Mesenteric fat pad (tissue), 1 donor: ENCODE measurements at places on chromosomes 3 and 15. TPM values are rescaled to one million over a fixed set of nuclear protein-coding genes. Genes with fewer than 3 reads are reported as not detected.
A peak's percentile ranks its signal among the peaks of the same experiment; 100 is the strongest.

The BTLA gene
- total RNA-seq: 0.64 TPM

DNA sequence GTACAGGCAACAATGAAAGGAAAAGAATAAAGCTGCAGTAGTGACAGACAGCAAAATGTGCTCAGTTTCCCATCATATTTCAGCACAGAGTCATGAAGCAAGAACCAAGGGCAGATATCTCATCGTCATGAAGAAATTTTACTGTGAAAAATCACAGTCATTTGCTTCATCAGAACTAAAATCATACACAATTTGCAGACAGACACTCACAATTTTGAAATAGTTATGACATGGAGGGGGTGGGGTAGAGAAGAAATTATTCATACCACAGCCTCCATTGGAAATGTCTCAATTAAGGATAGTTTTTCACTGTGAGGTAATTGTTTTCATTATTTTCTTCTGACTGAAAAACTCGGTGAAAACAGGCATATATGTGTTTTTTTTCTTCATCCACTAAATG is 78.8 kb upstream of the CNTN3 start:
- DNase-seq: no peak

DNA sequence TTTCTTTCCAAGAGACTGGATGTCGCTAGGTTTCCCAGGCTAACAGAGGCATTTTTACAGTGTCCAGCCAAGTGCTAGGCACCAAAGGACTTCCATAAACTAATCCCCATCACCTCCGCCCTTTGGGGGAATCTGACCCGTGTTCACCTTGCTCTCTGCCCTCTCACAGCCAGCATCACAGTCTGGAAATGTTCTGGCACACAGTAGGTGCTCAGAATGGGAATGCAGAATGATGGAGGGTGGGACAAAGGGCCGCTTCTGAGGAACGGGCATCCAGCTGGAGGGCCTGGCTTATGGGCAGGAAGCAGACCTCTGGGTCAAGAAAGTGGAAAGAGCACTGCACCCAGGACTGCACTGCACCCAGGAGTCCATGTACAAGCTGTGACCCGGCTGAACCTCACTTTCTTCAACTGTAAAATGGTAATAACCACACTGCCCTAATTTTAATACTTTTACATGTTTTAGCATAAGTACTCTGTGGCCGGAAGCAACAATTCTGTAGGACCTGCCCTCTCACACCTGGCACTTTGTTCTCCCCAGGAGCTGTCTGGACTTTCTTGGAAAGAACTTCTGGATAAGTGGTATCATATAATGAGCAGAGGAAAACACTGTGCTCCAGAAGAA is 901 bp upstream of the NMB start:
- peak; percentile 30 for DNase-seq

GRCh38 chr15:57079931-57080620 is 161.6 kb downstream of the TCF12 start:
- no peak for DNase-seq

- DNase-seq: no peak
These were observed 233.3 kb downstream of the RBMS3 start for GRCh38 chr3:29514170-29514569.

GRCh38 chr3:40170395-40170794 is 139.1 kb upstream of the EIF1B start:
- DNase-seq: peak; percentile 30

DNA sequence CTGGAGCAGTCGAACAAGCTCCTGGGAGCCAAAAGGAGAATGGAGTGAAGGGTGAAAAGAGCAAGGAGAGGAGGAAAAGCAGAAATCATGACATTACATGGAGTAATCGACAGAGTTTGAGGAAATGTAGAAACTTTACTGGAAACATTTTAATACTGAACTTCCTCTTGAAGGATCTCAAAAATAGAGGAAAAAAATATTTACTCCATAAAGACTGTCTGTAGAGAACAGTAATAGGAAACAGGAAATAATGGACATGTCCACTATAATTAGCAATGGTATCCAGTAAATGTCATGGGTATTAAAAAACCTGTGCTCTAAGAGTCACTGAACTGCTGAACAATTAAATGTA is 53.0 kb downstream of the TBC1D2B start:
- no peak for DNase-seq

GRCh38 chr3:183324083-183324482 is 71.0 kb downstream of the B3GNT5 start:
- no peak for DNase-seq

- DNase-seq: no peak
These were observed 7.3 kb downstream of the ADAM10 start for GRCh38 chr15:58742022-58742813.

The GPR15 gene
- not detected for total RNA-seq

The SFMBT1 gene
- total RNA-seq: 8.9 TPM

GRCh38 chr15:80780416-80781221 is 1.4 kb downstream of the CEMIP start:
- no peak for DNase-seq

GRCh38 chr3:14900881-14901873 is 46.2 kb upstream of the NR2C2 start:
- DNase-seq: no peak

DNA sequence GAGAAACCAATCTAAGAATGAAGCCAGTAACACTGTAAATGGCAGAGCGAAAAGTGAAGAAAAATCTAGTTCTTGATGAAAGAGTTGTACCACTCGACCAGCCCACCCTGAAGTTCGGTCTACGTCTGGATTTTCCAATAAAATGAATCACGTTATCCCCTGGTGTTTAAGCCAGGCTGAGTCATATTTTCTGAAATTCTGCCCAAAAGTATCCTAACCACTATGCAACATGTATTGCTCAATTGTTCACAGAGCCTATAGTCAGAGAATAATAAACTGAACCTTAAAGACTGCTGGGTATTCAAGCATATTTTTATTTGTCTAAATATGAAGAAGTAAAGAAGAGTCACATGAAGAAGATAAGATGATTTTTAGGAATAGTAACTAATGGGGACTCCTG is 245.7 kb downstream of the FGF12 start:
- DNase-seq: no peak

DNA sequence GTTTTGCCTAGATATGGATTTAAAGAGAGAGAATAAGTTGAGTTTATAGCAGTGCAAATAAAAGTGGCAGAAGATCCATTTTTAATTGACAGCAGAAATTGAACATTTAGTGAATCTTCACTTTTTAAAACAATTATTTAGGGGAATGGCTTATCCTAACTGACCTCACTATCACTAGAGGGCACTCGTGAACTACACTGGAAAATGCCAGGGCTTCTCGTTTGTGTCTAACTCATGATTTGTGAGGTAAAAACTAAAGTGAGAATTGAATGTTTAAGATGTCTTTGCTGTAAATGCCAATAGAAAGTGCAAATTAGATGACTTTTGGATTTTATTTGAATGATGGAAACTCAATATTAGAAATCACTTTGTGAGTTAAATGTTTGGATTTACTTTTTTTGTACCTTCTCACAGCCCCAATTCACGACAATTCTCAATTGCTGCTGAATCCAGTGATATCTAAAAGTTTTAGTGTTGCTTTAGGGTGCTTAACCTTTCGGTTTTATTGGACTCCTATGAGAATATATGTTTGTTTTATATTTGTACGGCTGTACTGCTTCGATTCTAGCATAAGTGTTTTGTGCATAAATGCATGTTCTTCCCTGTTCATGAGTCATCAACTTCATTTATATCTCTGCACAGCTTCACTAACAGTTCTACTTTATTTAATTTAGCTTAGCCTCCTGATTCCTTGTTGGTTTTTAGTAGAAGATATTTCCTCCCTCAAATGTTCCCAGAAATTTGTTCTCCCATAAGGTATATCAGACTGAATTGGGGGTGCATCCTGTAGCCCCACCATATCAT is 462.1 kb downstream of the MFSD1 start:
- DNase-seq: no peak

GRCh38 chr3:134002306-134002705 is 27.4 kb downstream of the SLCO2A1 start:
- no peak for DNase-seq

GRCh38 chr3:171797265-171797679 is 13.0 kb downstream of the PLD1 start:
- no peak for DNase-seq

- DNase-seq: no peak
These were observed 659.9 kb downstream of the SI start for GRCh38 chr3:164418414-164418813.

The SCN11A gene
- total RNA-seq: 0.32 TPM

The KBTBD13 gene
- total RNA-seq: not detected

DNA sequence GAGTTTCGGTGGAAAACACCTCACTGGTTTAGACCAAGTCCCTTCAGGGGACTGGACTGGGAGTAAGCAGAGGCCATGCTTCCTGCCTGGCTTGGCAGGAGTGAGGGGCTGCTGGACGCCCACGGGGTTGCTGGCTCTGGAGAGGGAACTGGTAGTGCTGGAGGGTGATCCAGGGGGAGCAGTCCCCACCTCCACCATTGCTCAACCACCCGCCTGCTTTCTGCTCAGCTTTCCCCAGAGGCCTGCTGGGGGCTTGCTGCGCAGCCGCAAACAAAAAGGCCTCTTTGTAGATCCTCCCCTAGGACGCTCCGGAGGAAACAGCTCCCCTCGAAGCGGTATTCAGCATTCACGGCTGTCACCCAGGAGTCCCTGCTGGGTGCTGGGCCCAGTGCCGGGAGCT is 33.5 kb downstream of the EBLN2 start:
- no peak for DNase-seq

DNA sequence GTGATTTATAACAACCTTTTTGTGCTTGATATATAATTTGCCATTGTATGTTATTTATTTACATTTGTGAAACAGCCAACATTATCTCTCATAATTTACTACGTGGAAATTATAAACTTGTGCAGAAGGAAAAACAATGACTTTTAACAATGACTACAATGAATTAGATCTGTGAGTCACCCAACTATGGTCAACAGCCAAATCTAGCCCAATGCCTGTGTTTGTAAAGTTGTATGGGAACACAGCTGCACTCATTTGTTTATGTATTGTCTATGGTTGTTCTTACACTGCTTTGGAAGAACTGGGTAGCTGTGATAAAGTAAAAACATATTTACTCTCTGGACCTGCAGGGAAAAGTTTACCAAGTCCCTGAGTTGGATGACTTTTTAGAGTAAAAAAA is 110.4 kb downstream of the OTOL1 start:
- no peak for DNase-seq

DNA sequence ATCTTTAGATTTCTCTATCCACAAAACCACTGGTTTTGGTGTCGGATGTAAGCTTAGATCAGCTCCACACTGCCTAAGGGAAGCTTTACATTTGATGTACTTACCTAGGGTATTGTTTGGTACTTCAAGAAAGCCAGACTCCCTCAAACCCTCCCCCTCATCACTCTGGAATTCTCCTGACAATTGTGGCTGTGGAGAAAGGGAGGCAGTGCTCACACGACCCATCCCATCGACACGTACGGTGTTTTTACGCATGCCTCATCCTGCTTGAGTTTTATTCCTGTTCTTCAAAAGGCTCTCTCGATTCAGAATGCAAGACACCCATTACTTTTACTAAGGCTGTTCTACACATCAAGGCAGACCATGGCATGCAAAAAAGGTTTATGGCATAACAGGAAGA is 67.3 kb upstream of the ONECUT1 start:
- DNase-seq: no peak

The STAB1 gene
- 557 TPM for total RNA-seq

- DNase-seq: no peak
These were observed 31.9 kb upstream of the RTP4 start for GRCh38 chr3:187336322-187336721.

DNA sequence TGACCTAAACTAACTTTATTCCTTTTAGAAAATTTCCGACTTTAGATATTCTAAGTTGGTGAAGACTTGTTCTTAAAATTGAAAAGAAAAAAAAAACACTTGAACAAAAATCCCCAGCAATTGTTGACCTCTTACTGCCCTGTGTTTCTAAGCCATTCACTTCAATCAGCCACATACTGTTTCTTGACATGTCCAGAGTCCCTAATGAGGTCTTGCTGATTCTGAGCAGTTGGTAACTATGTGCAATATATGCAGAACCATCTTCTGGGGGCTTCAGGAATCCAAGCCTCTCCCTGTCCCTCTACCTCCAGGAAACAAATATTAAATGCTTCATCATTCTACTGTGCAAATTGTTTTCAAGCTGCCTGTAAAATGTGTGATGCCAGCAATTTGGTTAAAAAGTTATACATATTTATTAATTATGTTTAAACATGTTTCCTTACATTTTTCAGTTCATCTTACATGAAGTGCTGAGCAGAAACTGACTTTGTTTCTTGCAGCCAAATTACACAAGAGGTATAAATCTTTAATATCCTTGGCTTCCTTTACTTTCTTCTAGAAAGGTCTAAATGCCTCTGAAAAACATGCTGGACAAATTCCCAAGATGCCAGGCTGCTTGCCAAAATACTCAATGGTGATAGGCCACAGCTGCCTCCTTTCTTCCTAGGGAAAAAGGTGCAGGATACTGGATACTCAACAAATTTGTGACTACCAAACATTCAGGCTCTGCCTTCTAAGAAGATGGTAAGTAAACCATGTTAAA is 19.8 kb upstream of the GYG1 start:
- no peak for DNase-seq

DNA sequence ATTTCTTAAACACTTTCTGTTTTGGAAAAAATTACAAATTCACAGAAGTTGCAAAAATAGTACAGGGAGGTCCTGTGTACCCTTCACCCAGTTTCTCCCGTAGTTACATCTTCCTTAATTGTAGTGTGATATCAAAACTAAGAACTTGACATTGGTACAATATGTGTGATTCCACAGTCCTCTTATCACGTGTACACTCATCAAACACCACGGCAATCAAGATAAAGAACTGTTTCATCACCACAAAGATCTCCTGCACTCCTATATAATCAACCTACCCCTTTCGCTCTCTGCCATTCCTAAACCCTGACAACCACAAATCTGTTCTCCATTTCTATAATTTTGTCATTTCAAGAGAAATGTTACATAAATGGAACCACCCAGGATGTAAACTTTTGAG is 31.4 kb downstream of the POMGNT2 start:
- no peak for DNase-seq

The SPATA12 gene
- total RNA-seq: not detected

The GPR160 gene
- total RNA-seq: 6.4 TPM

DNA sequence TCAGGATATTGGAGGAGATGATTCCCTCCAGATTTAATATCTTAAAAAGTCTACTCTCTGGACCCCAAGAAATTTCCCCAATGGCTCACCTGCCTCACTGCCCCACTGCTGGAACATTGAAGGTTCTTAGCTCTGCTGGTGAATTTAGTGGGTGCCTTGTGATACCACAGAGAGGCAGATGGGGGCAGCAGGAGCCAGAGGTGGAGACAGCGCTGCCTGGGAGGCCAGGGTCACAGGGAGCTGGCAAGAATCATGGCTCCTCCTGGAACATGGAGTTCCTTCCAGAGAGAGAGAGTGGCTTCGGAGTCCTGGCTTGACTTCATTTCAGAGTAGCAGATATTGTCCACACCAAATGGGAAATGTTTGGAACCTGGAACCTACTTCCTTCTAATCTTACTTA is 263.5 kb upstream of the CFAP20DC start:
- DNase-seq: no peak

The MCF2L2 gene
- 0.16 TPM for total RNA-seq

The FMN1 gene
- total RNA-seq: 37.1 TPM

GRCh38 chr15:63908991-63909390 is 75.2 kb upstream of the HERC1 start:
- DNase-seq: no peak

- no peak for DNase-seq
These were observed 8.3 kb downstream of the IFT122 start for GRCh38 chr3:129448186-129448895.

GRCh38 chr15:36230776-36231175 is 348.6 kb upstream of the CDIN1 start:
- no peak for DNase-seq
